ENCODE measurements at places on chromosomes 7 and 10.

DNA sequence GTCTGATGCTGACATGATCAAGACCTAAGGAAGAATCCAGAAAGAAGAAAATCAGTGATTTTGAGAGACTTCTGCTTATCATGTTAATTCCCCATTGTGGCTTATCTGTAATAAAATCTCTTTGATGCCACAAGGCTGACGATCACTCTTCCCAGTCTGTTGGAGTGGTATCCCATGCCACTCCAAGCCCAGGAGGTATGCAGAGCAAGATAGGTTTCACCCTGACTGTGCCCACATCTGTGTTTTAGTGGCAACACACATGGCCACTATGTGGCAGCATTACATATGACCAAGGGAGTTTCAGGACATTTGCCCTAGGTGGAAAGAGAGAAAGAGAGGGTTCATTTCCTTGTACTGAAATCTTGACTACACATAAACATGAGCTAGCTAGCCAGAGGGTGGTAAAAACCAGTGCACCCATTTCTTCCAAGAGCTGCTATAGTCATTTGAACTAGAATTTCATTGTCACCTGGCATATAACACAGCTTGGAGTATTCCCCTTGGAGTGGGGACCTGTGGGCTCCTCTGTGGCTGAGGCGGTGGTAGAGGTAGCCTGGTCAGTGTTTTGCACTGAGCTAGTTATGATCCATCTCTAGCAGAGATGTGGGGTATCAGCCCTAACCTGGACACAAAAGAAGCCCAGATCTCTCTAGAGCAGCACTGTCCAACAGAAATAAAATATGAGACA lies 20.8 kb downstream of the LAMB4 start:
- no peak for DNase-seq

GRCh38 chr10:132663666-132664365 lies 122.1 kb downstream of the NKX6-2 start:
- DNase-seq: no peak

GRCh38 chr7:20220293-20220761 lies 3.1 kb upstream of the MACC1 start:
- no peak for DNase-seq

- peak; percentile 69 for DNase-seq
Observed at GRCh38 chr10:15369256-15370211, 1.6 kb downstream of the FAM171A1 start.

- peak; percentile 21 for DNase-seq
Observed at GRCh38 chr10:132458586-132459300, 61.7 kb downstream of the PWWP2B start.

DNA sequence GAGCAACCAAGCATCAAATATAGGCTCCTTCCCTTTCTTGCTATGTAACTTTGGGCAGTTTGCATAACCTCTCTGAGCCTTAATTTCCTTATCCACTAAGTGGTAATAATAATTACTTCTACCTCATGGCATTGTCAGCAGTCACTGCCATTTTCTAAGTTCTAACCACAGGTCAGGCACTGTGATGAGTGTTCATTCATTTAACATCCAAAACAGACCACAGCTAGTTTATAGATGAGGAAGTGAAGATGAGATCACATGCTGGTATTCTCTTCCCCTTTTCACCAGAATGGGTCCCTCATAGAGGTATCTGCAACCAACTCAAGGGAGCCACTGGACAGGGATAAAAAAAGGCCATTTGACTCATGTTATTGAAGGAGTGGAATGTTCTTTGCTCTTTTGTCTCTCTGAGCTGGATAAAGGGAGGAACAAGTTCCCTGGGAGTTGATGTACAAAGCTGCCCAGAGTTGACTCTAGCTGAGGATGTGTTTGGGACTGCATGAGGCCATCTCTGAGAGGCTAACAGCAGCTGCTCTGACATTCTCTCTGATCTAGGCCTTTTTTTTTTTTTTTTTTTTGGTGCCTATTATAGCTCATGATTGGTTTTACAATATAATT lies 65.0 kb downstream of the DNAJC12 start:
- no peak for DNase-seq

GRCh38 chr10:106795619-106796018 lies 368.9 kb downstream of the SORCS1 start:
- DNase-seq: no peak

- no peak for DNase-seq
Observed at GRCh38 chr7:98470485-98471240, 69.8 kb upstream of the BAIAP2L1 start.

DNA sequence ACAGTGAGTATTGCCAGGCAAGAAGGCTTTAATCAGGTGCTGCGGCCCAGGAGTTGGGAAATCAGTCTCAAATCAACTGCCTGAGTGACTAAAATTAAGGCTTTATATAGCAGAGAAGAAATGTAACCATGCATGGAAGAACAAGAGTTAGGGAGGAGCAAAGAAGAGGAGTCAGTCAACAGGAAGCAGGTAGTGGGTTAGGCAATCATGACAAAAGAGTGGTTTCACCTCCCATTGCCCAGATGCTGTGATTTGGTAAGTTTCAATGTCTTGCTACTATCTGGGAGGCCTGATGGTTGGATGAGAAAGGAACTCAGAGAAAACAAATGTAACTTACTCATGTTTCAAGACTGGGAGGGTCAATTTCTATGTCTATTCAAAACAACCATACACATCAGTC lies 998.3 kb downstream of the GATA3 start:
- no peak for DNase-seq

Measured in nucleus accumbens (tissue), 56 donors.